ENCODE measurements at places on chromosomes 6 and 20. TPM values are rescaled to one million over a fixed set of nuclear protein-coding genes. Genes with fewer than 3 reads are reported as not detected.

- no peak for ATAC-seq
Observed at GRCh38 chr6:4849226-4850022, 73.2 kb downstream of the CDYL start.

DNA sequence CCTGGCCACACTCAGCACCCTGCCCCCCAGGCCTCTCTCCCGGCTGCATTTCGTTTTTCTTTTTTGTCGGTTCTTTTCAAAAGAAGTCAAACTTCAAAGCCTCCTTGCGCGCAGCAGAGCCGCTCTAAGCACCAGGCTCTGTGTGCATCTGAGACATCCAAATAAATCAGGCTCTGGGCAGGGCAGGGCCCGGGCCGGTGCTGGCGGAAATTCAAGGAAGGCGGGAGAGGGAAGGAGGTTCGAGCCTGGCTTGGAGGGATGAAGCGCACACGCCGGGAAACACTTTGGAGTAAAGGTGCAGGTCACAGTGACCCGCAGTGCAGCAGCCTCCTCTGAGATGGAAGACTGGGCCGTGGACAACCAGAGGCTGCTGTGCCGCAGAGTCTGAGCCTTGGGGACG lies 5.8 kb downstream of the GATA5 start:
- ATAC-seq = peak; percentile 49

DNA sequence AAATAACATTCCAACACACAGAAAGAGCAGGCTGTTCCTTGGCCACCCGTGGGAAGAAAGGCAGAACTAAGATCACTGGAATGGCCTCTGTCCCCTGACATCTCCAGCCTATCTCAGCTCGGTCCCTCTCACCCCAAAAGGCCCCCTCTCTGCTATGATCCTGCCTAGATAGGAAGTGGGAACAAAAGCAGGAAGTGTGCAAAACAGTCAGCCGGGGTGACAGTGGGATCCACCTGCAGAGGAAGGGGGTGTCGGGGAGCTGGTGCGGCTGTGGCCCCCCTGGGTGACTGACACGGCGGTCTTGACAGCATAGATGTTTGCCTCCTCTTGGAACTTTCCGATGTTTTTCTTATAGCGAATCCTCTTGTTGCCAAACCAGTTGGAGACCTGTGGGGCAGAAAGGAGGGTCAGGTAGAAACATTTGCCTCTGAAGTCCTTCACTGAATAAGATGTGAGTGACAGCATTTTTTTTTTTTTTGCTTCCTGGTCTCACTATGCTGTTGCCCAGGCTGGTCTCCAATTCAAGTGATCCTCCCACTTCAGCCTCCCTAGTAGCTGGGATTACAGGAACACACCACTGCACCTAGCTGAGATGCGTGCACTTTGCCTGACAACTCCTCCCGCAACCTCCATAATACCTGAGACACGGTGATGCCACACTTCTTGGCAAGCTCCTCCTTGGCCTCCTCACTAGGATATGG lies 2.8 kb downstream of the PBX2 start:
- ATAC-seq = no peak

GRCh38 chr6:132167929-132168892 lies 217.0 kb upstream of the CCN2 start:
- ATAC-seq = peak; percentile 85

- ATAC-seq = no peak
Observed at GRCh38 chr20:44073675-44074071, 113.3 kb downstream of the JPH2 start.

GRCh38 chr6:162372106-162372505 lies 355.5 kb downstream of the PRKN start:
- no peak for ATAC-seq

GRCh38 chr6:30154709-30155519 lies 6.1 kb downstream of the TRIM10 start:
- peak; percentile 49 for ATAC-seq

PPP1R16B gene
- total RNA-seq = 3.6 TPM

ENPP5 gene
- 5.1 TPM for total RNA-seq

CNR1 gene
- 88.5 TPM for total RNA-seq

All from motor neuron (in vitro differentiated cells).